Renal cortex interstitium (tissue), 15 donors: ENCODE measurements at places on chromosomes 3 and 15.
A peak's percentile ranks its signal among the peaks of the same experiment; 100 is the strongest.

DNA sequence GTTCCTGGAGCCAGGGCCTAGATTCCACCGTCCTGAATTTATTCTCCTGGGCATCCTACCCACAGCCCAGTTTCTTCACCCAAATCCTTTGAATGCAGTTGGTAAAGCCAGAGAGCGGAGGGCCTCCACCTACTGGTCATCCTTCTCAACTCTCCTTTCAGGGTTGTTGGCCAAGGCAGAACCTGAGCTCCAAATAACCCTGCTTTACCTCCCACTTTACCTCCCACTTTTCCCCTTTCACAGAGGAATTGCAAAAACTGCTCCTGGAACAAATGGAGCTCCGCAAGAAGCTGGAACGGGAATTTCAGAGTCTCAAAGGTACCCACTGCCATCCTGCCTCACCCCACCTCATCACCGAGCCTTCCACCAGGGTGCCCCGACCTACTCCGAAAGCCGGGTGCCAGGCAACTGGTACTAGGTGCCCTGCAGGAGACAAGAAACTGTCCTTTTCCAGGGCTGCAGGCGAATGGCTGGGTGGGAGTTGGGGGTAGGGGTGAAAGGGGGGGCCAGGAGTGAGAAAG is 6.8 kb downstream of the SKOR1 start:
- DNase-seq: no peak

DNA sequence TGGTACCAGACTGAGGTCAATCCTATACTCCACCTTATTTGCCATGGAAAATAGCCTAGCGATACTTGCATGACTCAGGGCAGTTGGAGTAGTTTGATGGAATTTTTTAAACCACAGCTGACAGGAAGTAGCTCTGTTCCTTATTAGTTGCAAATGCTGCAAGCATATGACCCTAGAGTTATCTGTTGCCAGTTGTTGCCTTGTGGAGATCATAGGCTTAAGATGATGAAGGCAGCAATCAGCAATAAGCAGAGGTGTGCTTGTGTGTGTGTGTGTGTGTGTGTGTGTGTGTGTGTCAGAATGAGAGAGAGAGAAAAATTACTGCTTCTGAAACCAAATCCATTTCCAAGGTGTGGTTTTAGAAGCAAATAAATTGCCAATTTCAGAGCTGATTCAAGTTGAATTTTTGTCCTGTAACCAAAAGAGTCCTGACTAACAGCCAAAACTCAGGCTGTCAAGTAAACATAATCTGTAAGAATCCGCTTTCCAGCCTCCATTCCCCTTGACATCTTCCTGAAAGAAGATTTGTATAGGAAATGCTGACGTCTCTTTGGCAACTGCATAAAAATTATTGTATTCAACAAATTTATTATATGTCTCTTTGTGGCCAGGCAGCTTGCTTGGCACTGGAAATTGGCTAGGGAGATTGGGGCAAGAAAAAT is 141.2 kb downstream of the SERPINI1 start:
- no peak for DNase-seq

DNA sequence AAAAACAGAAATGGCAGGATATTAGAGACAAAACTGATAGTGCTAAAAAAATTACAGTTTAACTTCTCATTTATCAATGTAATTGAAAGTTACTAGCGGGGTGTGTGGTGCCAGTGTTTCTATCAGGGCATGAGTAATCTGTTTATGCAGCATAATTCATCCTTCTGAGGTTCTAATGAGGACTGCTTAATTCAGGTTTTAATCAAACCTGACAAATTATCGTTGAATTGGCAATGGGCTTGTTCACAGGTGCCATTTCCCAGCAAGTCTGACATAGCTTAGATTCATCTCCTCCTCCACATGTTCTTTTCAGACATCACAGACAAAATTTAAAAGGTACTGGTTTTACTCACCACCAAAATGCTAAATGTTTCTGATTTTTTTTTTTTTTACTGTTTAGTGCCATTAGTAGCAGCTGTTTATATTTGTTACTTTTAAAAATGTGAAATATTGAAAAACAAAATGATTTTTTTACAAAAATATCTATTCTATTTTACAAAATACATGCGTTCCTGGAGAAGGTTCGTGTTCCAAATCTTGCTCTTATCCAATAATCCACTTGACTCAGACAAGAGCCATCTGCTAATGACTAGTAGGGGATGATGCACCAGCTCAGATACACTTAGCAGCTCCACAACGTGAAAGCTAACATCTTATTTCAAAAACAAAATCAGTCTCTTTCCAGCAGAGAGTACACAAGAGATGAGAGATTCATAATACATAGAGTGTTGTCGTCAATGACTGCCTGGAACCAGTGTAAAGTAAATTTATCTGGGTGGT is 447.7 kb upstream of the DPPA4 start:
- no peak for DNase-seq

GRCh38 chr3:10950476-10951294 is 41.9 kb upstream of the SLC6A1 start:
- DNase-seq: peak; percentile 19

GRCh38 chr15:38021259-38021658 is 86.8 kb downstream of the TMCO5A start:
- no peak for DNase-seq

- no peak for DNase-seq
These were observed 300.4 kb upstream of the POU1F1 start for GRCh38 chr3:87576752-87577151.

DNA sequence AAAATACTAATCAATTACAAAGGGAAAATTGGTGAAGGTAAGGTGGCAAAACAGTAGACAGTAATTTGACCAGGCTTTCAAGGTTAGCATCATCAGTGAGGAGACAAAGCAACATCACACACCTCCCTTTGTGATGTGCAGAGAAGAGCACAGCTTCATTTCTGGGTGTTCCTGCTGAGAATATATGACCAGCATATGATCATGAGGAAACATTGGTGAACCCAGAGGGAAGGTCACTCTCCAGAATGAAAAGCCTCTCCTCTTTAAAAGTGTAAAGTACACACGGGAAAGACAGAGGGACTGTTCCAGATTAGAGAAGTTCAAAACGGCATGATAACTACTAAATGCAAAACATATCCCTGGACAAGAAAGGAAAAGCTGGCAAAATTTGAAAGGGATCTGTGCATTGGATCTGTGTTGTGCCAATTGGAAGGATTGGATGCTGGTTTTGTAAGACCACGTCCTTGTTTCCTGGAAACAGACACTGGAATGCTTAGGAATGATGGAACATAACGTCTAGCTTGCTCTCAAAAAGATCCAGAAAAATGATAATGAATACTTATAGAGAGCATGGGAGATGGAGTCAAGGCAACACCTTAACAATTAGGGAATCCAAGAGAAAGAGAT is 80.6 kb upstream of the MITF start:
- DNase-seq: no peak

GRCh38 chr3:98775459-98776139 is 12.5 kb downstream of the ST3GAL6 start:
- no peak for DNase-seq

GRCh38 chr15:96416218-96416933 is 85.9 kb downstream of the NR2F2 start:
- no peak for DNase-seq
